ENCODE measurements at places on chromosomes 2 and 18. TPM values are rescaled to one million over a fixed set of nuclear protein-coding genes. Genes with fewer than 3 reads are reported as not detected.

DNA sequence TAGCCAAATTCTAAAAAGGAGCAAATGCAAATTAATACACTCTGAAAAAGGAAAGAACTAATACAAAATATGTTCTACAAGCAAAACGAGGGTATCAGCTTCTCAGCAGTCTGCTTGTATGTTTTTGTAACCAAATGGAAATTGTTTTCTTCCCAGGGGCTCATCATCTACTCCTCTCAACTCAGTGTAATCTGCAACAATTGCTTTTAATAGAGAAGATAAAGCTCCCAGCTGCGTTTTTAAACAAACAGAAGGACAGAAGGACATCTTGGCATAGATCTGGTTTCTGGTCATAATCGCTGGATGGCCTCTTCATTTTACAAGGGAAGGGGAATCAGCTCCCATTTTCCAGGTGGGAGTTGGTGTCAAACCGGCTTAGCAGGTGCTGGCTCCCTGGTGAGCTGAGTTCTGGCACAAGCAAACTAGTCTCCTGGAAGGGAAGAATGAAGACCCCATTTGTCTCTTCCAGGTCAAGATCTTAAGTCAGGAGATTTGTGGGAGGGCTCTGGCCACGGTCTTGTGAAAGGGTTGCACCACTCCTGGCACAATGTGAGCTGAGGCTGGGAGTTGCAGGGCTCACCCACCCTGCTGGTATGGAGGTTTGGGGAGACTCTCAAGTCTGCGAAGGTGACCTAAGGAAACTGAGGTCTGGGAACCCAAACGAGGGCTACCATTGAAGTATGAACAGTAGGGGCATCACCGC is 41.6 kb downstream of the NPPC start:
- no peak for DNase-seq

- DNase-seq: no peak
These were observed 70.2 kb upstream of the GALNT3 start for GRCh38 chr2:165864296-165864695.

Gene SERPINB13
- 48.0 TPM for total RNA-seq

- peak; percentile 8 for DNase-seq
These were observed 32.5 kb upstream of the ERCC3 start for GRCh38 chr2:127326289-127326945.

Gene PPM1G
- 143 TPM for total RNA-seq

GRCh38 chr2:128437204-128437565 is 118.5 kb upstream of the HS6ST1 start:
- no peak for DNase-seq

Gene KRTCAP3
- total RNA-seq: 29.1 TPM

Gene PSD4
- total RNA-seq: 25.0 TPM

GRCh38 chr2:191927991-191928390 is 81.1 kb upstream of the CAVIN2 start:
- DNase-seq: peak; percentile 33

- DNase-seq: no peak
These were observed 117.5 kb downstream of the ESCO1 start for GRCh38 chr18:21483051-21483450.

GRCh38 chr2:10234013-10234306 is 68.7 kb upstream of the HPCAL1 start:
- no peak for DNase-seq

DNA sequence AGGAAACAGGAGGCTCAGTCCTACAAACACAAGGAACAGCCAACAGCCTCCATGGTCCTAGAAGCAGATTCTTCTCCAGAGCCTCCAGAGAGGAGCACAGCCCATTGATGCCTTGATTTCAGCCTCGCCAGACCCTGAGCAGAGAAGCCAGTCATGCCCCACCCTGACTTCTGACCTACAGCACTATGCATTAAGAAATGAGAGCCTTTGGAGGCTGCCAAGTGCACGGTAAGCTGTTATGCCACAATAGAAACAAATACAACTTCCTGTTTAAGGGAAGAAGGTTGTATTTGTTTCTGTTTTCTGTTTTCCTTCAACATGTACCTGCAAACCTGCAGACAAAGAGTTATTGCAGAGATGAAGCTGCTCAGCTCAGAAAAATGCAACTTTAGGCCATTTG is 181.3 kb upstream of the AGAP1 start:
- no peak for DNase-seq

- no peak for DNase-seq
These were observed 105.4 kb downstream of the CPO start for GRCh38 chr2:207044379-207045362.

- DNase-seq: peak; percentile 74
These were observed 24.4 kb downstream of the EIF4E2 start for GRCh38 chr2:232574674-232575403.

Gene RGPD8
- total RNA-seq: 6.1 TPM

DNA sequence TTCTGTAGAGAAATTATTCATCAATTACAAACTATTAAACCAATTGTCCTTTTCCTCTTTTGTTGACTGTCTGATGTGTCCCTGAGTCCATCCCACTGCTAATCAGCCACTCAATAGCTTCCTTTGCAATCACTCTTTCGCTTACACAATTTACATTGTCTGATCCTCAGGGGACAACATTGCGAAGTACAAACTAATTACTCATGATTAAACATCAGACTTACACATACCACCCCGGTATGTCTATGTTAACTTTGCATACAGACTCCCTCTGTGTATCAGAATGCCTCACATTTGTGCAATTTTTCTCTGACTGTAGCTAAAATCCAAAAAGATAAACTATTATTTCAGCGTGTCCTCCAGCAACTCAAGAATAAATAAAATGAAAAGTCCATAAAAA is 264.4 kb upstream of the REV1 start:
- peak; percentile 83 for DNase-seq

GRCh38 chr2:239469106-239469960 is 68.5 kb upstream of the HDAC4 start:
- DNase-seq: no peak

- DNase-seq: peak; percentile 44
These were observed 217.1 kb downstream of the KLHL29 start for GRCh38 chr2:23602116-23602515.

- peak; percentile 88 for DNase-seq
These were observed 3.7 kb downstream of the PLEK start for GRCh38 chr2:68368654-68369336.

Gene SPP2
- total RNA-seq: not detected

Gene METAP1D
- total RNA-seq: 2.2 TPM

DNA sequence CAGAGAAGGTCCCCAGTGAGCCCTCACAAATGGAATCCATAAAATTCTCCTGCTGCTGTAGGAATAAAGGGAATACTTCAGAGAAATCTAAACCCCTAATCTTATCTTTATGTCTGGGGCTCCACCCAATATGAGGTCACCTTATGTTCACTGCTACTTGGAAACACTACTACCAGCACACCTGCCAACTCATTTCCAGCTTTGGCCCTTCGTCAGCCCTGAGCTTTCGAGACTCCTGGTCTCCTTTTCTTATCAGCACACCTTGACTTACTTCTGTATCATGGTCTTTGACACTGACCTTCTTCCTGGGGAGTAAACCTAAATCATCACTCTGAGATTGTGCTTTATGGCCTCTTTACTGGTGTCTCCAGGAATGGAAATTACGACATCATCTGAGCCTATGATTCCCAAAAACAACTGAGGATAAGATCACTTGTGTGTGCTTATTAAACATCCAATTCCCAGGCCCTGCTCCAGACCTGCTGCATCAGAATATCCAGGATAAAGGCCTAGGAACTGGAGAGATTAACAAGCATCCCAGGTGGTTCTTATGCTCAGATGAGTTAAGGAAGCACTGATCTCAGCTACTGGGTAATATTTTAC is 22.2 kb upstream of the ASNSD1 start:
- no peak for DNase-seq

Gene PAX8
- not detected for total RNA-seq

DNA sequence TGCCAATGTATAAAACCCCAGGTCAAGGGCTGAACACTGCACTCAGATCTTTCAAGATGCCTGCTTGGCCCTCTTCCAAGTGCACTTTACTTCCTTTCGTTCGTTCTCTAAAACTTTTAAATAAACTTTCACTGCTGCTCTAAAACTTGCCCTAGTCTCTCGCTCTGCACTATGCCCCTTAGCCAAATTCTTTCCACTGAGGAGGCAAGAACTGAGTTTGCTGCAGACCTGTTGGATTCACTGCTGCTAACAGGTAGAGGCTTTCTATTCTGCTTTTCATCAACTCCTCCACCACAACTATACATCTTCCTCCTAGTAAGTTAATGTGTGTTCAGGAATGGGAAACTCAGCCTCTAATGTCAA is 467.9 kb downstream of the MBD2 start:
- no peak for DNase-seq

DNA sequence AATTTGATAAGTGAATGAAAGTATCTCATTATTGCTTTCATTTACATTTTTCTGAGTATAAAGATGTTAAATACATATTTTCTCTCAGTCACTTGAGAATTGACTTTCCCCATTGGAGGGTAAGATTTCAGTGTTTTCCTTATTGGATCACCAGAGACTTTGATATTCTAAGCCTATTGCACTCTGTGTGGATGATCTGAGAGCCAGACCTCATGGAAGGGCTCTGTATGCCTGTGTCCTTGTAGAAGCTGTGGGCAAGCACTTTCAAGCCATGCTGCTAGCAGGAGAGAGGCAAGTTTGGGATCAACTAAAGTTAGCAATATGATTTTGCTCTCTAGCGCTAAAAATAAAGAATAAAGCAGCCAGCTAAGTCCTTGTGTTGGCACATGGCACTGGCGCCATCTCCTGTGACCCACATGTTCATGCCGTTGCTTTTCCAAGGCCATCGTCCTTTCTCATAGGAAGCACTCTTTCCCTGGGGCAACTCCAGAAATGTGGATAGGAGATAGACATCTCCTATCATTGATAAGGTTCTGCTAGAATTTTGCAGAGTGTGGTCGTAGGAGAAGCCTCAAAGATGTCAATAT is 72.6 kb downstream of the AOX1 start:
- DNase-seq: no peak

GRCh38 chr2:11833601-11834000 is 87.2 kb downstream of the LPIN1 start:
- DNase-seq: peak; percentile 17

DNA sequence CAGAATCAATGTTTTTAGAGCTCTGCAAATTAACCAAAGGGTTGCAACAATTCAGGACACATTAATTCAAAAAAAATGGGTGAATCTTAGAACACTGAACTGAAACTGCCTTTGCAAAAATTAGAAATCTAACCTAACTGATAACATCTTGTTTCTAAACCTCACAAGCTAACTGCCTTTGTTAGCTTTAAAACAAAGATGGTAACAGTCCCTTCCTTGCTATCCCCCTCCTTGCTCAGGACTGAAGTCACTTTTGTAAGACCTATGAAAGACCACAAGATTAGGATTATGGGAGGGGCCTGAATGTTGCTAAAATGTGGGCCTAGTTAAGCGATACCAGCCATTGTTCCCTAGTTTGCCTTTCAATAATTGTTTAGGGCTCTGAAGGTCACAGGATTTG is 44.9 kb upstream of the LONRF2 start:
- no peak for DNase-seq

GRCh38 chr2:164794016-164794415 is 47.6 kb downstream of the COBLL1 start:
- no peak for DNase-seq

Gene TRIM43
- under 0.01 TPM for total RNA-seq

- peak; percentile 85 for DNase-seq
These were observed 846.7 kb downstream of the BCL11A start for GRCh38 chr2:59706729-59707128.

DNA sequence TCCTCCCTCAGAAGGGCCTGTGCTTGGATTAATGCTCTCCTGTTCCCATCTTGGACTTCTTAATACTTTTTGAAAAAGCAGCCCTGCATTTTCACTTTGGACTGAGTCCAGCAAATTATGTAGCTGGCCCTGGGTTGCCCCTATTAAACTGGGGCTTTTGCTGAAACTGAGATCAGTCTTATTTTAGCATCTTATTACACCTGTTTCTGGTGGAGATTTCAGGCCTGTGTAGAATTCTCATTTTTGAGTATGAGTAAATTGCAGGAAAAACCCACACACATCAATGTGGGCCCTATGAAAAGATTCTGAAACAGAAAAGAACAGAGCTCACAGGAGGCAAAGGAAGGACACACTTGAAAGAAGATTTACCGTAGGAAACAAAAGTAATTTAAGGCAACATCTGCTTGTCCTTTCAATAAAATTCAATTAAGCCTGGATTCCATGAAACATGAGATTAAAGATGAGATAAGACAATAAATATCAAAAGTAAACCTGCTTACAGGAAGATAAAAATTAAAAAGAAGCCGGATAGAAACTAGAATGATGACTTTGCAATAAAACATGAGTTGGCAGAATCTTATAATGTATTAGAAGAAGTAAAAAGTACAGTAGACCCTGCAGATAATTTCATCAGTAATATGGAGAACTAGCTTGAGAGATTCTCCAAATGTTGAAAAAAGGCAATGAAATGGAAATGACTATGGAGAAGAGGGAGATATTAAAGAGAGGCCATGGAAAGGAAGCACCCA is 90.7 kb upstream of the GCFC2 start:
- DNase-seq: no peak

DNA sequence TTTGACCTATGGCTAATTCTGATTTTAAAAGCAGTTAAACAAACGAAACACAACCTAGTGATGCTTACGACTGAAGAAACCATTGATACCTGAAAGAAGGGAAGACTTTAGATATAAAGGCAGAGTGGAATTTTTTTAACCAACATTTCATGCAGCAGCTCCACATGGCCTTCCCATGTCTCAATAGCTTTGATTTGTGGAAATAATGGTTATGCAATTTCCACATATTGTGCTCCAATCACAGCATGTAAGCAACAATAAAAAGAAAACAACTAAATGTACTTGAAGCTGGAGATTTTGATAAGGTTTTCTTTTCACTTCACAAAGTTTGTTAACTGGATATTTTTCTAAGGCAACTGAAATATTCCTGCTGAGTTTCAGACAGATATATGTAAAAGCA is 82.0 kb upstream of the SLC39A10 start:
- no peak for DNase-seq

DNA sequence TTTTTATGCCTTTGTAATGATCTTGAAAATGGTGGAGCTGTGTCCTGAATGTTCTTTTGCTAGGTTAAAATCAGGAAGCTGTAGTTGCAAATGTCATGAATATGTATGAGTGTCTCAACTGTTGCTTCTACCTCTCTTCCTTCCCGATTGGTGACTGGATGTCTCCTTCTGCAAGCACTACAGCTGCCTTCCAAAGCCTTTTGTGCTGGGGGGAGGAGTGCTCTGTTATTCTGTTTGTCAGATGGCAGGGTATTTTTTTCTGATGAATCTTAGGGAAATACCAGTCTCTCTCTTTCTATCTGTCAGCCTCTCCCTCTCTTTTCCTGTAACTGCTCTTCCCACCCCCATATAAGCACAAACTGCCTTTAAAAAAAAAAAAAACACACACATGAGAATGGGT is 1396.3 kb upstream of the CELF4 start:
- no peak for DNase-seq

- no peak for DNase-seq
These were observed 8.9 kb downstream of the GTF3C2 start for GRCh38 chr2:27347641-27348040.

Gene ACTR2
- total RNA-seq: 73.7 TPM

Gene TUBA4B
- total RNA-seq: not detected

GRCh38 chr2:175709248-175709647 is 292.8 kb downstream of the LNPK start:
- no peak for DNase-seq

Gene SERPINB12
- 1.4 TPM for total RNA-seq
